Iris pigment epithelial cell (primary cell): ENCODE measurements at places on chromosomes 12 and 14.

- DNase-seq = peak; percentile 28
Observed at GRCh38 chr12:56256326-56256960, 1.7 kb downstream of the ANKRD52 start.

DNA sequence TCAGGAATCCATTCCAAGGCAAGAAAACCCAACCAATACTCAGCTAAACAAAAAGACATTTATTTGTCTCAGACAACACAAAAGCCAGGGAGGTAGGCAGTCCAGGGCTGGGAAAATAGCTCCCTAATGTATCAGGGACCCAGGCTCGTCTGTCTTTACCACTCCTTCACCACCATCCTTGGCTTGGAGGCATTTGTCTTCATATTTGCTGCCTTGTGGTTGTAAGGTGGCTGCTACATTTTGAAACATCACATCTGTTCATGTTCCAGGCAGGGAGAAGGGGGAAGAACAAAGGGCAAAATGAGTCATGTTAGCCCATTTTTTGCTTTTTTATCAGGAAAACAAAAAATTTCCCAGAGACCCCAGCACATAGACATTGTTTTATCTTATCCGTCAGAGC, 44.8 kb upstream of the PCED1B start:
- DNase-seq = no peak

DNA sequence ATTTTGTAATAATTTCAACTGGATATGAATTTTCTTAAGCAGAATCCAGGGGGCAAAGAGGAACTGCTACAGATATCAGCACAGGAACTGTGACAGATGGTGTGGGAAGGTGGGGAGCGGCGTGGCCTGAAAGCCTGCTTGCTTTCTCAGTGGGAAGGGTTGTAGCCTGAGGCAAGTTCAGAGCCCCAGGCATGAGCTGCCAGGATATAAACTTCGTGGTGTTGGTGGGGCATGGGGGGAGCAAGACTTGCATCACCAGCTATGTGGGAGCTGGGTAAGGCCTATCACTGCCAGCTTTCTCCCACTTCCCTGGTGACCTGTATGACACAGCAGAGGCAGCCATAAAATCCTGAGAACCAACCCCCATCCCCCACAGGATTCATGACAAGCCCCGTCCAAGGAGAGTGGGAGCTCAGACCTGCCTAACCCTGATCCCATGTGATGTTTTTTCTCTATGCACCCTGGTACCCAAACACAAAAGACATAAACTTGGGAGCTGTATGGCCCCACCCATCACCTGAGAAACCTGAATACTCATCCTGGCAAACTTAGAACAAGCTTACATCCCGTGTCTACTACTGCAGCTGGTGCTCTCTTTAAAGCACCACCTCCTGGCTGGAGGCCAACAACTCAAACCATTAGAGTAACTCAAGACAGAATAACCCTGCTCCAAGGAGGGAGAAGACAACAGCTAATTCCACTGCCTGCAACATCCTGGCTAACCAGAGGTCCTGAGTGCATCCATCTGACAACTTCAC, 16.5 kb downstream of the CLEC1A start:
- DNase-seq = no peak

DNA sequence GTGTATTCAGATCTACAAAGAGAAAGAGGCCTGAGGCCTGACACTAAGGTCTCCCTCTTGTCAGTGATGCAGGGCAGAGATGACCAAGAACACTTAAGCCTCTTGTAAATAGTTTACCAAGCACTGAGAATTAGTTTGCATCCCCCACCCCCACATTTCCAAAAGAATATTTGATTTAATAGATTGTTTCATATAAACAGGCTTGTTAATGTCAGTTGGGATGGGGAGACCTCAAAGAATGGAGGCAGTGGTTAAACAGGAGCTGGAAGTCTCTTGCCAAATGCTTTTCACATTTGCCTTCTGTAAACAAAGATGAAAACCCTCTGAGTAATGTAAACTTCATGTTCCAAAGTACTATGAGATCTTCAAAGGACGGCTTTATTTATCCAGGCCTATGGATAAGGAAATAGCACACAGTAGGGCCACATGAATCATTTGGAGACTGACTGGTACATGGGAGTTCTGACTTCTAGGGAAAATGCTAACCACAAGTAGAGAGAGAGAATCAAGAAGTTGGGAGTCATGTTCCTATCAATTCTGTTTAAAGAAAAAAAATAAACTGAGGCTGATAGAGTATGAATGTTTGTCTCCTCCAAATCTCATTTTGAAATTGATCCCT, 234.7 kb downstream of the ANO2 start:
- DNase-seq = no peak

- DNase-seq = no peak
Observed at GRCh38 chr12:70260646-70261045, 17.4 kb downstream of the CNOT2 start.

DNA sequence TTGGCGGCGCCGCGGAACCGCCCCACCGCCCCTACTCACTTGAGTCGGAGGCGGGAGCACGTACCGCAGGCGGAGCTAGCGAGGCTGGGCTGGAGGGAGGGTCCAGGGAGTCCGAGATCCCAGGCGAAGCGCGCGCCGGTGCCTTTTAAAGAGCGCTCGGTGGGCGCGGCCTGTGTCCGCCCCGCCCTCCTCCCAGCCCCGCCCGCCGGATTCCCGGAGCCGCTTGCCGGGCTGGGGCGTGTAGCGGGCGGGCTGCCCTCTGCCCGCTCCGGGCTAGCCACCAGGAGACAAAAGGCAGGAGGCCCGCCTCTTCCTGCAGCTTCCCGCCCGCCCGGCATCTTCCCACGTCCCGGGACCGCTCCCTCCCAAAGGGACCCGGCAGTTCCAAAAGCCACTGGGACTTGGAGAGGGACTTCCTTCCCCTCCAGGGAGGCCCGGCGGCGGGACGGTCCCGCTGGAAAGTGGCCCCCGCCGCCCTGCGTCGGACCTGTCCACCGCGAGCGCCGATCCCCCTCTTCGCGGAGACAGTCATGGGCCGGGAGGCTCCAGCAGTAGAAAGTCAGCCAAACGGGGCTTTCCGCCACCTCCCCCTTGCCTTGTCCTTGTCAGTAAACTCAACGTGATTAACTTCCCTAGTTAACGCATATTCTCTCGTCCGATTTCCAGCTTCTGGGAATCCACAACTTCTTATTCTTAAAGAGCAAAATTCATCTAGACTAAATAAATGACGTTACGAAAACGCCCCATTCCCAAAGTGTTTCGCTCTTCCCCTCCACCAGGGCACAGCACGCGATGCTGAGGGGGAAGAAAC, at the start of gene CSRP2:
TSS of gene CSRP2 (minus strand) at position 121 of the 811 bp plus-strand sequence. CDS start 12,759 bp downstream, outside the sequence.
- DNase-seq = peak; percentile 70

DNA sequence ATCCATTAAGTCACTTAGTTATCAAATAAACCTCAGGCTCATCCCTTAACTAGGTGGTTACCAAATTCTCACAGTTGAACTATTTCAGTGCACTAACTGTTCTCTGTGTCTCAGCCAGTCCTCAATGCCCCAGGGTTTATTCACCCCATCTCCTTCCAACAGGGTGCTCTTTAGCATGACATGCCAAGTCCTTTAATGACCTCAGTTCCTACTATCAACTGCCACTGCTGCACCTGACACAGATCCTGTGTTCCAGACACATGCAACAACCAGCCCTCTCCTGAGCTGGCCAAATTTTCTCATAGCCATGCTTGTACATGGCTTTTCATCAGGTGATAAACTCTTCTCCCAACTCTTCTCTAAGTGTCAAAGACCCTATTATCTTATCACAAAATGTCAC, 80.0 kb downstream of the ATXN2 start:
- no peak for DNase-seq

GRCh38 chr12:25328072-25328712, 77.5 kb upstream of the KRAS start:
- DNase-seq = peak; percentile 77

- peak; percentile 1 for DNase-seq
Observed at GRCh38 chr12:81245458-81245857, 167.6 kb downstream of the ACSS3 start.

GRCh38 chr12:6666211-6666610, 3.3 kb upstream of the ING4 start:
- peak; percentile 23 for DNase-seq

DNA sequence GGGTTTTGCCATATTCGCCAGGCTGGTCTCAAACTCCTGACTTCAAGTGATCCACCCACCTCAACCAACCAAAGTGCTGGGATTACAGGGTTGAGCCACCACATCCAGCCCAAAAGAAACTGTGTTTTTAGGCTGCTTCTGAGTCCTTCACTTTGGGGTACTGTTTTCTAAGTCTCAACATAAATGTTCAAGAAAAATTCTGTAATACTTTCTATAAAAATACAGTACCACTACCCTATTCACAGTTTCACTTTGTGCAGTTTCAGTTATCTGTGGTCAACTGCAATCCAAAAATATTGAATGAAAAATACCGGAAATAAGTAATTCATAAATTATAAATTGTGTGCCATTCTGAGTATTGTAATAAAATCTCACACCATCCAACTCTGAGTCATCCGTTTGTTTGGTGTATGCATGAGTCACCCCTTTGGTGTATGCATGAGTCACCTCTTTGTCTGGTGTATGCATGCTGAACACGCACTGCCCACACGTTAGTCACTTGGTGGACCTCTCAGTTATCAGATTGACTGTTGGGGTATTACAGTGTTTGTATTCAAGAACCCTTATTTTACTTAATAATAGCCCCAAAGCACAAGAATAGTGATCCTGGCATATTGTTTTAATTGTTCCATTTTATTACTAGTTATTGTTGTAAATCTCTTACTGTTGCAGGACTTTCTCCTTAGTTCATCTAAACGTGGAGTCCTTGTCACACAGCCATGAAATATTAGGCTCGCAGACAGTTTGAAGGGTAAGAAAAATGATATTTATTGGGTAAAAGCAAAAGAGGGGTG, 190.2 kb downstream of the FSCB start:
- peak; percentile 96 for DNase-seq

DNA sequence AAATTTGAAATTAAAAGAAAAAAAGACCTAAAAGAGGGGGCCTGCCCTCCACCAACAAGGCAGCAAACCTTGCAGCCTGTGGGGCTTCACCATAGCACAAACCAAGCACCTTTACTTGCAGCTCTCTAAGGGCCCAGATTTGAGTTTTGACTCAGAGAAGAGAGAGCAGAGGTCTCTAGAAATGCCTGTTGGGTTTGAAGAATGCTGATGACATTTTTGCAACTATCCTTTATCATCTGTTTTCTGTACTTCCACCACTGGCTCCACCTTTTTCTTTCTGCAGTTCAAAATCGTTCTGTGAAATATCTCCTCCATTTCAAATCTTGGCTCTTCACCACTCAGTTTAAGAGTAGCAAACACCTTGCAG, 83.8 kb upstream of the HMGA2 start:
- peak; percentile 34 for DNase-seq

GRCh38 chr12:80843969-80844368, 93.8 kb downstream of the LIN7A start:
- no peak for DNase-seq

GRCh38 chr12:111467092-111467856, 61.6 kb downstream of the SH2B3 start:
- DNase-seq = peak; percentile 73

GRCh38 chr12:75042125-75042524, 167.5 kb downstream of the KCNC2 start:
- no peak for DNase-seq

GRCh38 chr12:9344541-9344940, 136.3 kb upstream of the PZP start:
- DNase-seq = peak; percentile 55

DNA sequence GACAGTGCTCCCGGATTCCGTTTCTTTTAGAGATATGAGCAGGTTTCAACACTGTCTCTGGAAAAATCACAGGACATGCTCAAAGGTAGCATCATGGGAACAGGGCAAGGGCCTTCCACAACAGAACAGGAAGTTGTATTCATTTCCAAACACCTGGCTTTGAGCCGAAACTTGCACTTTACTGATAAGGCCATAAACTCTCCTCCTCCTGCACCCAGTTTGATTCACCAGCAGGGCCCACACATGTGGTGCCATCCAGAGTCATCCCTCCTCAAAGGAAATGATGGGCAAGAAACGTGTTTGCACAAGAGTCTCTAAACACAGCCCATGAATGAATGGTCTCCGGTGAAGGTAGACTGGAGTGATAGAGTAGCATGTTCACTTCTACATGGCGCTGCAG, 268.4 kb upstream of the FKBP4 start:
- no peak for DNase-seq

GRCh38 chr14:28603606-28604005, 163.0 kb upstream of the FOXG1 start:
- DNase-seq = peak; percentile 4

DNA sequence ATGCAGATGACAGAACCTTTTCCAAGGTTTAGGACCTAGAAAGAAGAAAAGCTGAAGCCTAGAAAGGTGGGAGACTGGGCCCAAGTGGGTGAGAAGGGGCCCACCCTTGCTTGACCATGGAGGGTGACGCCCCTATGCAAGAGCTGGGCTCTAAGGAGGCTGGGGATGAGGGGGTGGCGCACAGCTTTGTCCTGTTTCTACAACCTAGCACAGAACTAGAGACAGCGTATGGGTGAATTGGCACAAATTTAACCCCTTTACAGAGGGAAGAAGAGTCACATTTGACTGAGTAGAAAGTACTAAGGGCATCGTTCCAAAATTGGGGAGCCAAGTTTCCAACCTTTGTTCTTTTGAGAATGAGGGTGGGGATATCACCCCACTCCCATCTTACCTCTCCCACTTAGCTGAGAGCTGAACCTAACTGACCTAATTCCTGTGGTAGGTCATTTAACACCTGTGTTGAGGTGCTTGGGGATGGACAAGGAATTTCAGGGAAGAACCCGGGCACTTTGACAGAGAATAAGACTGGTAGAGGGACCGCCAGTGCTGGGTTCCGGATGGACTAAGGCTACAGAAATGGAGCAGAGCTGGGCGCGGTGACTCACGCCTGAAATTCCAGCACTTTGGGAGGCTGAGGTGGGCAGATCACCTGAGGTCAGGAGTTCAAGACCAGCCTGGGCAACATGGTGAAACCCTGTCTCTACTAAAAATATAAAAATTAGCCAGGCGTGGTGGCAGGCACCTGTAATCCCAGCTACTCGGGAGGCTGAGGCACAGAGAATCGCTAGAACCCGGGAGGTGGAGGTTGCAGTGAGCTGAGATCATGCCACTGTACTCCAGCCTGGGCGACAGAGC, 5.2 kb downstream of the NFKBIA start:
- DNase-seq = no peak

DNA sequence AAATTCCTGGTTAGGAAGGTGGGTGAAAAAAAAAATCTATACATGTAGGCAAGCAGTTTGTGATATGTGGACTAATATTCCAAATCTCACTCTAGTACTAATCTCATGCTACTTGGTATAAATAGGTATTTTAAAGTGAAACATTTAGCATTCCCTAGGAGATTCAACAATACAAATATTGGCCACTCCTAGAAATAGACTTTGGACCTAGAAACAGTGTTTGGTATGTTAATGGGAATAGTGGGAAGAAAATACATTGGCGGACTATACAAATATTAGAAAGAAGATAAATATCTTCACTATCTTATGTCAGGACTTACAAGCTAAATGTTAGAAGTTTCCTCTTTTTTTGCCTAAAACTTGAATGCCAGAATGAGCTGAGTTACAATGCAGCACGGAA, 28.2 kb downstream of the HIGD1C start:
- no peak for DNase-seq

- no peak for DNase-seq
Observed at GRCh38 chr12:107066691-107067090, 26.7 kb downstream of the CRY1 start.

- DNase-seq = no peak
Observed at GRCh38 chr14:29823816-29824215, 103.8 kb downstream of the PRKD1 start.

- DNase-seq = no peak
Observed at GRCh38 chr12:122839907-122840554, 4.8 kb downstream of the HIP1R start.

GRCh38 chr14:102445641-102446040, 63.9 kb downstream of the ANKRD9 start:
- DNase-seq = no peak

GRCh38 chr12:93785249-93786010, 108.3 kb downstream of the CRADD start:
- DNase-seq = peak; percentile 97

- DNase-seq = no peak
Observed at GRCh38 chr12:69476276-69477017, 6.3 kb downstream of the FRS2 start.
